ENCODE measurements at places on chromosomes 1 and 21.

DNA sequence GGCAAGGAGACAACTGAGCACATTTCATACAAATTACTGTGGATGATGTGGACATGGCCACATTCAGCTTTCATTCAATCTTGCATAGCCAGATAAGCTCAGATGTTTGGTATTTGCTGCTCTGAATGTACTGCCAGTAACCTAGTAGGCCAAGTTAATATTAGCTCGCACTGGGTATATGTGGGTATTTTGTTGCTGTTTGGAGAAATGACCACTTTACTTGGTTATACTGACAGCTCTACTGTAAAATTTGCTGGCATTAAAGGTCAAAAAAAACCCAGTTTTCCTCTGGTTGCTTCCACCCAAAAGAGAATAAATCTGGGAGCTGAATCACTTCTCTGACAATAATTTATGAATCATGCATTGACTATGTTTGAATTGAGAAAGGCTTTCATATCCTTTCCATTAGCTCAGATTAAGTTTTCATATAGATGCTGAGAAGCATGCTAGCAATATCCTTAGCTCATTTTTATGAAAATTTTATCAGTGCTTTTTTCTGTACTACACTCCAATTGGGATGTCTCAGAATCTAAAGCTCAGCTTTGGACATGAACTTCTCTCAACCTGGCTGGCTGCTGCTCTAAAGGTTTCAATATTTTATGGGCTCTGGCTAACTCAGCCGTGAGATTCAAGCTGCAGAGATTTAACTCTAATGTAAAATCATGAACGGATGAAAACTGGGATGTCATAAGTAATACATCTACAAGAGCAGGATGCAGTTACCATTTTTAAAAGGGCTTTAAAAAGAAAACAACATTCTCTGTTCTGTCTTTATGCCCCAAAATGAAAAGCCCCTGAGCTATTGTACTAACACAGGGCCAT lies 330.0 kb downstream of the BARHL2 start:
- no peak for DNase-seq

- no peak for DNase-seq
Measured at GRCh38 chr21:17828223-17828622, 9.1 kb upstream of the C21orf91 start.

- no peak for DNase-seq
Measured at GRCh38 chr1:10901091-10901890, 104.8 kb upstream of the CASZ1 start.

- no peak for DNase-seq
Measured at GRCh38 chr1:40383488-40384412, 10.2 kb downstream of the SMAP2 start.

- peak; percentile 41 for DNase-seq
Measured at GRCh38 chr21:22791986-22792560, 1793.9 kb downstream of the NCAM2 start.

- DNase-seq: no peak
Measured at GRCh38 chr1:119132179-119132578, 8.3 kb downstream of the WARS2 start.

DNA sequence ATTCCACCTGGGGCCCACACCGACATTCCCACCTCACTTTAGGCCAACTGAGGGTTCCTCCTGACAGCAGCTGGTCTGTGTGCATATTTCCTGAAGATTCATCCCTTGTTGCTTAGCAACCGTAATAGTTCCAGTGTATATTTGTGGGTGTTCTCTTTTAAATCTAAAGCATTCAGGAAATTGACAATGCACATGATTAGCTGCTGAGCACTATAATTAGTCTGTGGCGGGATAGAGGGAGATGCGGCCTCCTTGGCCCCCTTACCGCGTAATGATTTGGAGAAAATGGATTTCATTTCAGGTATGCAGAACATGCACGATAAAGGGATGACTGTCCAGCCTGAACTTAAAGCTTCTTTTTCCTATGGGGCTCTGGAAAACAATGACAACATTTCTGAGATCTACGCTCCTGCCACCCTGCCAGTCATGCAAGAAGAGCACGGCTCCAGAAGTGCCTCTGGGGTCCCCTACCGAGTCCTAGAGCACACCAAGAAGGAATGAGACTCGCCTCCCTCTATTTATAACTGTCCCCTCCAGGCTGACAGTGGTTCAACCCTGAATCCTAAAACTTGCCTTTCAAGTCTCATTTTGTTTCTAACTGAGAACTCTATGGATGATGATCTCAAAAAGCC lies 33.8 kb upstream of the RCAN3 start:
- DNase-seq: no peak

GRCh38 chr1:36754366-36754765 lies 271.7 kb upstream of the CSF3R start:
- no peak for DNase-seq

- DNase-seq: no peak
Measured at GRCh38 chr1:198809247-198809646, 170.4 kb downstream of the PTPRC start.

DNA sequence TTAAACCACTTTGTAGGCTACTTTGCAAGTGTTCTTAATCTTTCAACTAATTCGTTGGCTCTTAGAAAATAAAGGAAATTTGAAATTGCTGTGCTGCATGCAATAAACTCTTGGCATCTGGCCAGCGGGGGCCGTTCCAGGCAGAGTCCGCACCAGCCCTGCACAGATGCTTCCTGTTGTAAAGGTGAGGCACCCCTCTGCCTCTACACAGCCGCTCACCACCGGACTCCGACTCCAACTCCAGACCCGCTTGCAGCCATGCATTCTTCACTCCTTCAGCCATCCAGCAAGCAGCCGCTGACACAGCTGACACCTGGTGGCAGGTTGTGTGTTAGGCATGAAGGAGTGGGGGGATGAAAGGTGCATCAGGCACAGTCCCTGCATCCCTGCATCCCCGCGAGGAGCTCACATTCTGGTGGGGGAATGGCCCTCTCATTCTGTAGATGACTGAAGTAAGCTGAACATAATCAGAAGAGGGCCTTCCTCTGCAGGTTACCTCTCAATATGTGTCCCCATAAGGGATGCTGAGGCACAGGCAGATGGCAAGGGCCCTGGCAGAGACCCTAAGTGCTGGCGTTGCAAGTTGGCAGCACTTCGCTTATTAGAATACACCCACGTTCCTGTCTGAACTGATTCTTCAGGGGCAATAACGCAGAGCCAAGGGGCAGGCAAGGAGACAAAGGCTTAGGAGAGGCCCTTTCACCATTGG lies 56.8 kb downstream of the GLIS1 start:
- DNase-seq: peak; percentile 8

GRCh38 chr1:243234978-243235647 lies 20.0 kb downstream of the CEP170 start:
- no peak for DNase-seq

DNA sequence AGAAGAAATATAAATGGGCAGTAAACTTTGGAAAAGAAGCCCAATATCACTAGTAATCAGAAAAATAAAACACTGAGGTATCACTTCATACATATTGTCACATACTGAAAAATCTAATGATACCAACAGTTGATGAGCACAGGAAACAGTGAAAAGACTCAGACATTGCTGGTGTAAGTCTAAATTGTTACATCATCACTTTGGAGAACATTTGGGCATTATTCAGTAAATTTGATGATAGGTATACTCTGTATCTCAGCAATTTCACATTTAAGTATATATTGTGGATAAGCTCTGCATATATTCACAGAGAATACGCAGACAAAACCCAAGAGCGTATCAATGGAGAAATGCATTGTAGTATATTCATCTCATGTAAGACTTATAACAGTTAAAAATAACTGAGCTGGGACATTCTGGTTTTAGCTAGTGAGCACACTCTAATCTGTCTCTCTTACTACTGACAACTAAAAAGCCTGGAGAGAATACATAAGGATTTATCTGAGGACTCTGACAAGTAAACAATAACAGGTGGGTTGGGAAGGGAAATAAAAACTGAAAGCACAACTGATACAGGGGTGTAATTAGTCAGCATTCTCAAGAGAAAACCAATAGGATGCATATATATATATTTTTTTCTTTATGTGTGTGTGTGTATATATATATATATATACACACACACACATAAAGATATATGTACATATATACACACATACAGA lies 212.7 kb upstream of the JUN start:
- no peak for DNase-seq

- no peak for DNase-seq
Measured at GRCh38 chr1:166128195-166128594, 38.6 kb downstream of the FAM78B start.

DNA sequence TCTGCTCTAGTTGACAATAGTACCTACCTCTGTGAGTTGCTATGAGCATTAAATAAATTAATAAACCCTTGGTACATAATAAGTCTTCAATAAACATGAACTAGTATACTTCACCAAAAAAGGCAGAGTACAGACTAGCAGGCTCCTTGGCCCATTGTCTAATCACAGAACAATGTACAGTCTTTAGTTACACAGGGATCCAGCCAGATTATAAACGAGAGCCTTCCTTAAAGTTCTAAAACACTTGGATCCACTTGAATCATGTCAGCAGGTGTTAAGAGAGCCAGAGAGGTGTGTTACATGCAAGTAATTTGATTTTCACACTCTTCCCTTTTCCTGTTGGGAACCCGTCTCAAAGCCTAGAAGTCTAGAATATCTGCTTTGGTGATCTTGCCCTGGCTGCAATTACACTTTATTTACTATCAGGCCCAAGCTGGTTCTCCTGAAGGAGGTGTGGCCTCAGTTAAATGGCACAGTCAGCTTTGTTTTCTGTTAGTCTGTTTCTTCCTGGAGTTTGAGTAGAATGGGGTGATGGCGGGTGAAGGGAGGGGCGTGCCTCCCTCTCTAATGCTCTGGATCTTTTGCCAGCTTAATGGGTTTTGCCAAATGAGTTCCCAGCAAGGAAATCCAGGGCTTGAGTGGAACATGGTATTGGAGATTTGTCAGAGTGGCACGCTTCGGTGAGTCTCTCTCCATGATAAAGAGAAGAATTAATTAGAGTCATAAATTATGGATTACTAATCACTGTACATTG lies 570.9 kb upstream of the CAMK1G start:
- no peak for DNase-seq

GRCh38 chr1:33219886-33220661 lies 36.2 kb upstream of the ZNF362 start:
- no peak for DNase-seq

GRCh38 chr1:11473491-11474034 lies 5.4 kb upstream of the DISP3 start:
- no peak for DNase-seq

DNA sequence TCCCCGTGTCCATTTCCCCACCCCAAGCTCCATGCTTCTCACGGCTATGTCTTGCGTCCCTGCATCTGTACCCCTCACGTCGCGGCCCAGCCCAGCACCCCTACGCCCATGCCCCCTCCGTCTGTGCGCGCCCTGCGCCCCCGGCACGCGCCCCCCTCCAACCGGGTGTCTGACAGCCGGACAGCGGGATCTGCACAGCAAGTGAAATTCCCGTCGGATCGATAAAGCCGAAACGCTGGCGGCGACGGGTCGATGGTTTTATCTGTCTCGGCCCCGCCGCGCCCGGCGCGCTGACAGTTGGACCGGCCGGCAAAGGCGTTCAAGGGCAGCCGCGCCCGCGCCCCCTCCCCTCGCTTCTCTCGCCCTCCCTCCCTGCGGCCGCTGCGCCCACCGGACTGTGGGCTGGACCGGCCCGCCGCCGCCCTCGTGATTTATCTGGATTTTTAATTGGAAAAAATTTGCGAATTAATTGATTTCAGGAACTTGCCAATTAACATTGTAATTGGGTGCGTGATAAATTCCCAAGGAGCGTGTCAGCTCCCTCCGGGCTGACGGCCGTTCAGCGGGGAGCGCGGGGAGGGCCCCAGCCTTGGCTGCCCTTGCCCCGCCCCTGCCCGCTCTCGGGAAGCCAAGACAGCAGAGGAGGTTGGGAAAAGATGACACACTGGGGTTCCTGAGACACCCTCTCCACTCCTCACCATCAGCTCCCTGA lies 57.1 kb downstream of the TMEM53 start:
- no peak for DNase-seq

DNA sequence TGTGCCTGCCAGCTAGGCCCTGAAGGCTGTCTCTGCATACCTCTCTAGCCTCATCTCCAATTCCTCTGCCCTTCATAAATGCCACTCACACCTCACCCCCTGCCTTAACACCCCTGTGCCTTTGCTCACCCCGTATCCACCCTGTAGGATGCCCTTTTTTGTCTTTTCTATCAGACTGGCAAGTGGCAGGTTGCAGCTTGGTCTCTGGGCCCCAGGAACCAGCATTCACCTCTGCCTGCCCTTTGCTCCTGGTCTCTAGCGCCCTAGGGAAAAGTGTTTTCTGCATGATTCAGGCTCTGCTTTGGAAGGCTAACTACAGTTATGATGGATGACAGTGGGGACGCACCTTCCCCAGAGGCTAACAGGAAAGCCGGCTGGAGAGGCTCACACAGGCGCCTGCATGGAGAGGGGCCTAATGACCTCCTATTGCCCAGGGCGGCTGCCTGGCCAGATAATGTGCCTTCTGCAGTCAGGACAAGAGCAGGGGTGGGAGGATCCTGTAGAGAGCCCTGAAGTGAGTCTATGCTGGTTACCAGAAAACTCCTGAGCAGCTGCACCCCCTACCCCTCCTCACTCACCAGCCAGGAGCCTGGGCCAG lies 11.2 kb downstream of the KANK4 start:
- no peak for DNase-seq

DNA sequence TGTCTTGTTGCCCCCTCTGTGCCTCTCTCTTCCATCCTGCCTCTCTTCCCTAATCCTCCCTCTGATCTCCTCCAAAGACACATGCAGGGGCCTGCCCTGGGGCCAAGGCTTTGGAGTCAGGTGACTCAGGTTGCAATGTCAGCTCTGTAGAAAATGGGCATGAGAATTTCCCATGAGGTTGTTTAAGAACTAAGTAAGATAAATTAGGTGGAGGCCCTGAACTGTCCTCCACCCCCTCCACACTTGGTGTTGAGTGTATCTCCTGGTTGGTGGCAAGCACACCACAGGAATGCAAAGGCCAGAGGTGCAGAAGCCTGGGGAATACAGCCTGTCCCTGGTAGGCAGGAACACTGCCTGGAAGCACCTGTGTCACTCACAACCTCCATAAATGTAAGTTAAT lies 63.9 kb upstream of the GRIK3 start:
- no peak for DNase-seq

DNA sequence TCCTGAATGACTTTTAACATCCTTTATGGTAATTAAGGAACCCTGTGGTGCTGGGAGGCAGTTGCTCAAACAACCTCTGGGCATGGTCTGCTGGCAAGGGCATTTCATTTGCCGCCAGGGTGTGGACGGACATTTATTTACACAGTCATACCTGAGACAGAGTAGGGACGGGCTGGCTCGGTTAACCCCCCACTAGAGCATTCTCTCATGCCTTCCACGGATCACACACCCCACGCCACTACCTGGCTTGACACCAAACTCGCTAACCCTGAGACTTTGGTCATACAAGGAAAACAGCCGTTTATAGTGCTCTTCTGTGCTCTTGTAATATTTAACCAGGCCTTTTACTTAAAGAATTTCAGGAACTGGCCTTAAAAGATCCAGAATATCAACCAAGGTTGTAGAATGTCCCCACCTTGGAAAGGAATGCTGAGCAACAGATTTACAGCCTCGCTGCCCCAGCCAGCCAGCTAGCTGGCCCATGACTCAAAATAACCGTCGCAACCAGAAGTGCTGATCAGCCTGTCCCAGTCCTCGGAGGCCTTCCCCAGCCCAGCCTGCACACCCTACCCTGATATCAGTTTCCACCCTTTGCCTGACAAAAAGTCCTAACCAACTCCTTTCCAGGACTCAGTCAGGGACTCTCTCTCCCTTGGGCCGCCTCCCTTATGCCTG lies 6.5 kb upstream of the PDXK start:
- no peak for DNase-seq

Data from NCI-H1930 (cell line).